Renal cortex interstitium (tissue), 15 donors: ENCODE measurements at places on chromosomes 7 and 10. TPM values are rescaled to one million over a fixed set of nuclear protein-coding genes. Genes with fewer than 3 reads are reported as not detected.

- no peak for DNase-seq
Observed at GRCh38 chr7:98464558-98464940, 63.7 kb upstream of the BAIAP2L1 start.

DNA sequence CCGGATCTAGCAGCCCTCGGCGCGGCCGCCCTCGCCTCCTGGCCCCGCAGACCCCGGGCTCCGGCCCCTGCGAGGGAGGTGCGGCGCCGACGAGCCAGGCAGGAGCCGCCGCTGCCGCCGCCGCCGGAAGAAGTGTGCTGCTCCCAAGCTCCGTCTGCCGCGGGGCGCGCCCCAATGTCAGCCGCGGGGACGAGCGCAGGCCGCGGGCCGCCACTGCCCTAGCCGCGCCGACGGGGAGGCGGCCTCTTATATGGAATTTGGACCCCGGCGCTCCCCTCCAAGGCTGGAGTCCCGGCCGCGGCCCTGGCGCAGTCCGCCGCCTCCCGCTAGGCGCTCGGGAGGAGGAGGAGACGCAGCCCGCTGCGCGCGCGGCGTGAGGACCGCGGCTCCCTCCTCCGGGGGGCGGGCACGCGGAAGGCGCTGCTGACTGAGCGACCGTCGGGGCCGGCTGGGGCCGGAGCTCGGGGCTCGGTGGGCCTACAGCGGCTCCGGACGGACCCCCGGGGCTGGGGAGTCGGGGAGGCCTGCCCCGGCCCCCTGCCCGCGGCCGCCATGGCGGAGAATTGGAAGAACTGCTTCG is at the start of gene TRIM8:
Gene TRIM8 (plus strand): TSS at position 414 of the 580 bp plus-strand sequence. CDS start 139 bp downstream, at position 553.
- no peak for DNase-seq

GRCh38 chr7:37285706-37286453 is 162.8 kb downstream of the ELMO1 start:
- no peak for DNase-seq

DNA sequence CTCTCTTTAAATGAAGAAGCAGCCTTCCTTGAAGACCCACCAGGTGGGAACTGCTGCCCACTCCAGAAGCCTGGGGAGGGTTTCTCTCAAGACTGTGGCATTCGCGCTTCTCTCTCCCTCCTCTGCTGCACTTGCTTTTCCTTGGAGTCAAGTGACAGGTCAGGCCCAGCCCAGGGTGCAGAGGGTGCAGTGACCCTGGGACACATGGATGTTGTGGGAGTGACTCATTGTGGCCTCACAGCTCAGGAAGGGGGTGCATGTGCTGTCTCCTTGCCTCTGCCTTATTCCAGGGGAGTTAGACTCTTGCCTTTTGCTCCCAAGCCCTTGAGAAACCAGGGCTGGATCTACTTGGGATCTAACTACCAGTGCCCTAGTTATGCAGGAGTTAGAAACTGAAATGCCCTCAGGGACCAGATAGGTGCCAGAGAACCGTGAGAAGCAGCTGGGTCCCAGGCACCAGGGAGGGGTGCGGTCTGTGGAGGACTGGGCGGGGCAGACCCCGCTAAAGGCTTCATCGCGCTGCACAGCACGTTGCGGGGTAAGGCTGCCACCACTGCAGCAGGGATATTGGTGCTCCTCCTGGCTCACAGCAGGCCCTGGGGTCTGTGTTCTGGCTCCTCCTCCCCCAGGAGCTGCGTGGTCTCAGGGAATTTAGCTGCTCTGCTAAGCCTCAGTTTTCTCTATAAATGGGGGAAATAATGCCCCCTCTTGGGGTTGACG is 11.4 kb downstream of the FAM241B start:
- DNase-seq, result no peak

Gene KLF14
- 0.88 TPM for polyA plus RNA-seq

Gene UCN3
- 0.30 TPM for polyA plus RNA-seq
